ENCODE measurements at places on chromosomes 5 and 9.

DNA sequence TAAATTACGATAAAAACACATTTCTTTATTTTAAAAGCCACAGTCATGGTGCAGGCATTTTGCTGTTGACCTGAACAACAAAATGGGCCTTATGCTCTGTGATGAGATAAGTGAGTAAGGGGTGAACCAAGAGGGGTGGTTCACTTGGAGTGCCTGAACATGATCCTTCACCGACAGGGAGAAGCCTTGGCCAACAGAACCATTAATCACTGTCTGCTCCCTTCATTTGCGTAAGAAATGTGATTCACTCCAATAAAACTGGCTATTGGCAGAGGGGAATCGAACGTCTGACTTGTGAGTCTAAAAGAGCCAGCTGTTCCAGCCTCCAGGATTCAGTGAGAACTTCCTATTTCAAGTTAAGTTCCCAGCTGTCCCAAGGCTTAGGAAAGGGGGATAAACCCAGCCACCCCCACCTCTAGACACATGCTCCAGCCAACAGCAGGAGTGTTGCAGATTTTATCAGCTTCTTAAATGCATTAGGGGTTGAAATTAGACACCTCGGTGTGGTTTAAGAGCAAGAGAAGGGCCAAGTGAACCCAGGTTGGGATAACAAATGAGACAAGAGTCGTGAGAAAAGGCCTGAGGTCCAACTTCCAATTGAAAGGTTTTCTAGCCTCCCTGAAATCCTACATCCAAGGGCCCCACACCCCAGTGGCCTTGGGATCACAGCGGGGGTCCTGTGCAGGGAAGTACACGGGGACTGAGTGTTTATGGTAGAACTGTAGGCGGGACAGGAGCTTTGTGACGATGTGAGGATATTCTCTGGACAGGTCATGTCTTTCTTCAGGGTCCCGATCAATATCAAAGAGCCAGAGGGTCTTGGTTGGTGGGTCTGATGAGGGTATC, 131.4 kb upstream of the LHFPL2 start:
- no peak for DNase-seq

DNA sequence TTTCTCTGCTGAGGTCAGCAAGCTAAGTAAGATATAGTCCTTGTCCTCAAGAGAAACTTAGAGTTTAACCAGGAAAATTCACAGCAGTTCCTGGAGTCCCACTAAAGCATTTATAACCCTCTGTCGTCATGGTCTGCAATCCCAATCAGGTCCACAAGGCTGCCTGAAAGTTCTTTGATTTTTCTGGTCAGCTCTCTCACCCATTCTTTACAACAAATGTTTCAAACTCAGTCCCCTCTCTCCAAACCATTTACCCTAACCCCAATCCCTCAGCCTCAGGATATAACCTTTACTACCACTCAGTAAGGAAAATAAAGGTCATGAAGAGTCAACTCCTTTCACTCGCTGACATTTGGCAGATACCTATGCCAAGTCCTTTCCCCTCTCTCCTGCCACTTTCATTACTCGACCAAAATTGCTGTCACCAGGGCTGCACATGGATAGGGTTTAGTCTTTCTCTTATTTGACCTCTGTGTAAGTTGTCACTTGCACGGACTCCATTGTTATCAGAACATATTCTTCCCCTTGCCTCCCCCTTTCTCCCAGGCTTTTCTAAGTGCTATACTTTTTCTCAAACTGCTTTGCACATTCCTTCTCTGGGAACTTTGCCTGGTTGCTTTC, 936.6 kb downstream of the NR2F1-AS1 start:
- DNase-seq: no peak

DNA sequence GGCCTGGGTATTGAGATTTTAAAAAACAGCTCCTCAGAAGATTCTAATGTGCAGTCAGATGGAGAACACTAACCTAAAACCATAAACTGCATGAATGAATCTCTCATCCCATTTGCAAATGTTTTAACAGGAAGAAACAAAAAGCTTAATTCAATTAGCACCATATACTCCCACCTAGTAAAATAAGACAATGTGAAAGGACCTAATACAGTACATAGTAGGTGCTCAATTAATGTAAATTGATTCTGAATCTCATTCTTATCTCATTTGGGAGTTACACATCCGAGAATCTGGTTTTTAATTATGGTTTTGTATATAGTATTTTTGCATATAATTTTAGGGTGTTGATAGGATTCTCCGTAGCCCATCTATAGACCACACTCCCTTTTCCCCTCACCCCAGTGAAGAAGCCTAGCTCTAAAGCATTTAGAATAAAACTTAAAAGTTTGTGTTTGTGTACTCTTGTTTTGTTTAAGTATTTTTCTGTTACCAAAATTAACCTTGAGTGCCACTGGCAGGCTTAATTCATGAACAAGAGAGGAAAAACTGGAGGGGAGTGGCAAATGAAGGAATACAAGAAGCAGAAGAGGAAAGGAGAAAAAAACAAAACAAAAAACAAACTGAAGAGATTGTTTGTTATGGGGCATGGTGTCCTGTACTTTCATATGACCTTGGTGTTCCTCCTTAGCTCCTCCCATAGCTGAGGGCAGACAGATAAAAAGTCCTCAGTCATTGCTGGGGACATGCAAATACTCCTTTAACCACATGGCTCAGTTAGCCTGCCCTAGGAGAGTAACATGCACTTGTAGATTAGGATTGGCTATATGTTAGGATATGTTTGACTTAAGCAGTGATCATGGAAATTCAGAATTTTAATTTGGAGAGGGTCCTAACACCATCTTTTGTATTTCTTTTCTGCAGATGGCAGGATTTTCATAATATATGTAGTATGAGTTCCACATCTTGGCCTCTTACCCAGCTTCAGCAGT, 1.2 kb downstream of the RNF14 start:
- DNase-seq: no peak

- DNase-seq: peak; percentile 40
Observed at GRCh38 chr9:136373300-136374182, at the start of gene CARD9. Gene CARD9, minus strand, starts transcription at chr9:136373669. Its CDS starts 1,591 bp downstream, at chr9:136372078.

GRCh38 chr5:138543730-138544104, 681 bp upstream of the ETF1 start:
- no peak for DNase-seq

DNA sequence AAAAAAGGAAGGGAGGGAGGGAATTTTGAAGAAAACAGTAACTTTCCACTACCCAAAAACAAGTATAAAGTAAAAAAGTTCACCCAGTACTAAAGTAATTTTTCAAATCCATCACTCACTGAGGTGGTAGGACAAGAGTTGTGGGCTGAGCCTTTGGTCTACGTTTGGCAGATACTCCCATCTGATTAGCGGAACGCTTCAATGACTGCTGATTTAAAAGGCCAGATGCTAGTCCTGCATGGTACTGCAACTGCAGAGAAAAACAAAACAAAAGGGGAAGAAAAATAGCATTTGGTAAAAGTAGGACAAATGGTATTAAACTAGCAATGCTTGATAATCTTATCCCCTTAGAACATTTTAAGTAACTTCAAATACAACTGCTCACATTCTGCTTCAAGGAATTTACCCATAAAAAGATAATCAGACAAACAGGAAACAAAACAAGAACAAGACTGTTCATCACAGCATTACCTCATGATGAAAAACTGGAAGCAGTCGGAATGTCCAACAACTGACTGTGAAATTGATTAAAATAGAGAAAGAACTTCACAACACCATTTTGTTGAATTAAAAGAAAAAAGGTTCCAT, 65.4 kb downstream of the MED27 start:
- no peak for DNase-seq

Data from putamen (tissue), 1 donor.